ENCODE measurements at places on chromosomes 3 and 15. TPM values are rescaled to one million over a fixed set of nuclear protein-coding genes. Genes with fewer than 3 reads are reported as not detected.

DNA sequence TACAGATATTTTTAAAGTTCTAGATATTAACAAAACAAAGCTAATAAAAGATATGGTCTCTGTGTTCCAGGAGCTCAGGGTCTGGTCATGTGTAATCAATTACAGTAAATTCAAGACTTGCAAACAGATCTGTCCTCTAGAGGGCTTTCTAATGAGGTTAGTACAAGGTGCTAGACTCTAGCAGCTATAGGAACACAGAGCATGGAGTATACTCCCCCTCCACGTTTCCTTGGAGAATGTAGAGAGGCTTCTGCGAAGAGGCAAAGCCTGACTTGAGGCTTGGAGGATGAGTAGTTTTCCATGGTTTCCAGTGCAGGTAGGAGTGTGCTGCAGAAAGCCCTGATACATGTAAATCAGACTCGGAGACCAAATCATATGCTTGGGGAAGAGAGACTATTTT is 32.7 kb upstream of the DLG1 start:
- H3K36me3 ChIP-seq: no peaks in the 10 kb centered on the region
- no peak for DNase-seq
- H3K27me3 ChIP-seq: no peaks in the 10 kb centered on the region
- H3K27ac ChIP-seq: no peak overlapping the region
- no peak overlapping the region for H3K4me3 ChIP-seq
- no peaks in the 10 kb centered on the region for H3K4me1 ChIP-seq

DNA sequence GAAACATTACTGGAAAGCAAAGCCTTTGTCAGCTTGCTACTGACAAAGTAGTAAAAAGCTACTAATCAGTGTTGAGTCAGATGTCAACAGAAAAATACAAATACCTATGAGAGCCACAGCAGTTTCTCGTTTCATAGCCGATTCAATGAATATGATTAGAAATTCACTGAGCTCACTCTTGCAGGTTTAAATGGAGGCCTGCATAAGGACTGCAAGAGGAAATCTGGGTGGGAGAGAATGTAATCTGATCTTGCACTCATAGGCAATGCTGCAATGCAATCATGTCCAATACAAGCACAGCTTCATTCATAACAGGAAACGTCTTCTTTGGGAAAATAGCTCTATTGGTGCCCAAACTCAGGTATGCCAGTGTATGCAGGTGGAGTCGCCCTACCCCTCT is 608.8 kb downstream of the ROBO2 start:
- no peaks in the 10 kb centered on the region for H3K36me3 ChIP-seq
- H3K4me1 ChIP-seq: no peaks in the 10 kb centered on the region
- DNase-seq: no peak
- no peak overlapping the region for H3K27ac ChIP-seq

Gene SNX22
- total RNA-seq: not detected

Gene MELTF
- total RNA-seq: 4.8 TPM

- no peaks in the 10 kb centered on the region for H3K27me3 ChIP-seq
- no peaks in the 10 kb centered on the region for H3K4me1 ChIP-seq
- no peak overlapping the region for H3K27ac ChIP-seq
- H3K4me3 ChIP-seq: no peak overlapping the region
- no peak for DNase-seq
Measured at GRCh38 chr3:44870375-44871061, 3.9 kb upstream of the TGM4 start.

- no peaks in the 10 kb centered on the region for H3K27me3 ChIP-seq
- H3K36me3 ChIP-seq: no peaks in the 10 kb centered on the region
- H3K4me1 ChIP-seq: no peaks in the 10 kb centered on the region
- H3K27ac ChIP-seq: no peak overlapping the region
- no peak for DNase-seq
Measured at GRCh38 chr15:28914483-28915023, 28.8 kb downstream of the APBA2 start.

DNA sequence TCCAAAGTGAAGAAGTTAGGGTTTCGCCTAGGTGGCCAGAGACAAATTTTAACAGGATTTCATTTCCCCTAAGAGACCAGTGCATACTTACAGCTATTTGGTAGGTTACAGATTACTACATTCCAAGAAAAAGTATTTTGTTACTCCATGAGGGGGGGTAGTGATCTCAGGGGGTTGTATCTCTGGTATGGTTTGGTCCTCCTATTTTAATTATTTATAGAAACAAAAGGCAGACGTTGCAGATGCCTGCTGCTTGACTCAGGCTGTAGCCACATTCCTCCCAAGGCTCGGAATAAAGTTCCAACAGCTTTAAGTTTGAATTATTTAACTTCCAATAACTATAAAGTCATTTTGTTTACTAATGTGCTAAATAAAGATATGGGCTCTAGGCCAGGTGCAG is 1.3 kb upstream of the TRIM59 start:
- H3K36me3 ChIP-seq: no peaks in the 10 kb centered on the region
- peaks cover 27% of the 10 kb centered on the region for H3K4me1 ChIP-seq
- DNase-seq: no peak
- peaks cover 6% of the 10 kb centered on the region for H3K27me3 ChIP-seq
- peak overlapping the region; percentile 83 for H3K27ac ChIP-seq

DNA sequence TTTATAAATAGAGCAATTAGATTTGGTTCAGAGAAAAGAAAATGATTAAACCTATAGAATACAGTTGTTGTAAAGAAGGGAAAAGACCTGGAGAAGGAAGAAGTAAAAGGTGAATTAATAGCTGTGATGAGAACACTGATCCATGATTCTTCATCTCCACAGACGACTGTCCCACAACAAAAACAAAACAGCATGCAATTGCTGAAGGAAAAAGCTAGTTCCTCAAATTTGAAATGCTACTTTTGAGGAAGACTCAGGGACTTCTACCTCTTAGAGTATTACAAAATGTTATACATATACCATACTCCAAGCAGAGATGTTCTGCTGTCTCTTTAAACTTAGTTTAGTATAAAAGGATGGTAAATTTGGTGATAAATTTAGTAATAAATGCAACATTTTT is 21.5 kb downstream of the ALCAM start:
- no peak overlapping the region for H3K4me3 ChIP-seq
- no peak for DNase-seq
- H3K36me3 ChIP-seq: no peaks in the 10 kb centered on the region
- H3K27me3 ChIP-seq: no peaks in the 10 kb centered on the region
